ENCODE measurements at places on chromosomes 5 and 9.

GRCh38 chr5:112196584-112196983, 222.5 kb downstream of the EPB41L4A start:
- DNase-seq = no peak

- DNase-seq = peak; percentile 12
These were observed 103.5 kb downstream of the SPRY4 start for GRCh38 chr5:142221091-142221860.

GRCh38 chr5:93998951-93999455, 257.6 kb upstream of the POU5F2 start:
- DNase-seq = no peak

GRCh38 chr9:130110166-130110565, 56.5 kb downstream of the GPR107 start:
- DNase-seq = no peak

DNA sequence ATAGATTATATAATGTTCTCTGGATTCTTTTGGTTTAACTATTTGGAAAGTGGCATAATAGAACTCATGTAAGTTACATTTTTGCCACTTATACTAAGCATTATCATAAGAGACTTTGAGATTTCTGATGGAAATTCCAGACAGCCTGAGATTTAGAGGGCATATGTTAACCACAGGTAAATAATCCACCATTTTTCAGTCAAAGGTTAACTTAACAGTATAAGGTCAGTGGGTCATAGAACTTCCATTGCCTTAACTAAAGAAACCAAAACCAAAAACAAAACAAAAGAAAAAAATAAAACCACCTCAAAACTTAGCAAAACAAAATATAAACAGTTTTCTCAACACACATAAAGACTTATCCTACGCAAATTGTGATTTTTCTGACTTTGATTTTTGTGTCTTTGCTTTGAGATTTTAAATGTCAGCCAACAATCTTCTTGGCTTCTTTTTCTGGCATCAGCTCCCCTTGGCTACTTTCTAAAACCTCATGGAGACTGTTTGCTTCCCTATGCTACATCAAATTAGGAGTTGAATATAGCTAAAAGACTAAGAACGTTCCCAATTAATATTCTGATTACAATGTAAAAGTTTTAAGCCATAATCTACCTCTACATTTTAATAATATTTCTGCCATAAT, 430.1 kb upstream of the DAB2 start:
- no peak for DNase-seq

DNA sequence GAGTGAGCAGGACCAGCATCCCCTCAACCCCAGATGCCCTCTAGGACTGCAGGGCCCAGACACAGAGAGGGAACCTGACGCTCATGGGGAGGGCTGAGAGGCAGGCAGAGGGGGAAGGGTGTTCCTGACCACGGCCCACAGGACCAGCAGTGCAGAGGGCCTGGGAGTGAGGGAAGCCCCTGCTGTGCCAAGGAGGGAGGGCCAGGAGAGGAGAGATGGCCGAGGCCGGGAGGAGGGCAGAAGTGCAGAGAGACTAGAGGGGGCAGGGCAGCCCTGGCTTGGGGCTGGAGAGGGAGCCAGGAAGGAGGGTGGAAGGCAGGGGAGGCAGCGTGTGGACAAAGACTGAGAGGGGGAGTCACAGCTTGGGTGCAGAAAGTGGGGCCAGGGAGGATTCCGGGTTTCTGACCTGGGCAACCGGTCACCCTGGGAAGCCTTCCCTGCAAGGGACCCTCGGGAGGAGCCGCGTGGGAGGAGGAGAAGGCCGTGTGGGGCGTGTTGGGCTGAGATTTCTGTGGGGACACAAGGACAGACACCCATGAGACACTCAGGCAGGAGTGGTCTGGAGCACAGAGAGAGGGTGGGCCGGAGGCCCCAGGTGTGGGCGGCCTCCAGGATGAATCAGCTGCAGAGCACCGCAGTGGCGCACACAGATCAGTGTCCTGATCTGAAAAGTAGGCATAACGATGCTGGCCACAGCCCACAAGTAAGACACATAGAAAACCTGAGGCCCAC, 117.5 kb downstream of the ADAMTS2 start:
- DNase-seq = peak; percentile 75

DNA sequence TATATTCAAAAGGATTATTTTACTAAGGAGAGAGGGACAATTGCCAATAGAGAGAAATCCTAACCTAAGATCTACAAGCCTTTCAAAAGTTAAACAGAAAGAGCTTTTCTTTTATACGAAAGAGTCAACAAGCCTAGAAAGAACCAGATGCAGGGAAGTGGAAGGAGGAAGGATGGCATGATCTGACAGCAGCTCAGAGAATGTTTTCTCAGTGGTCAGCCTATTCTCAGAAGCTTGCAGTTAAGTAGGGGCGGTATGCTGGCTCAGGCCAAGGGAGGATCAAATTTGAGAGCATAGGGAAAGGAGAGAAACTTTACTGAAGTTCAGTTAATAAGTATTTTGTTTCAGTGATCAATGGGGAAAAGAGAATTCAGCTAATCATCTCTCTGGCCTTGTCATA, 88.0 kb upstream of the FTMT start:
- DNase-seq = no peak

- DNase-seq = no peak
These were observed 28.4 kb downstream of the RCL1 start for GRCh38 chr9:4821133-4821532.

DNA sequence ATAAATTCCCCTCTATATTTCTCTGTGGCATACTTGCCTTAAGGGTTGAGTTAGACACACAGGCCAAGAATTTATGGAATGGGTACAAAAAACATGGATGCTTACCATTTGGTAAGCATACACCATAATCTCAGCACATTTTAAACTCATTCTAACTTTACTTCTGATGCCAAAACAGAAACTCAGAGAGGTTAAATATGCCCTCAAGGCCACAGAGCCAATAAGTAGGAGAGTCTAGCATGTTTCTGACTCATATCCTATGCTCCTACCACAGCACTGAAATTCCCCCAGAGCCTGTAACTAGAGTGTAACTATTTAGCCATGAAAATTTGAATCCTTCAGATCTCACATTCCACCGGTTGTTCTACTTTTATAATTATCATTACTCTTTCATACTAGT, 559.7 kb downstream of the ACTL7B start:
- no peak for DNase-seq

GRCh38 chr5:67014957-67015400, 181.6 kb downstream of the CD180 start:
- DNase-seq = no peak

DNA sequence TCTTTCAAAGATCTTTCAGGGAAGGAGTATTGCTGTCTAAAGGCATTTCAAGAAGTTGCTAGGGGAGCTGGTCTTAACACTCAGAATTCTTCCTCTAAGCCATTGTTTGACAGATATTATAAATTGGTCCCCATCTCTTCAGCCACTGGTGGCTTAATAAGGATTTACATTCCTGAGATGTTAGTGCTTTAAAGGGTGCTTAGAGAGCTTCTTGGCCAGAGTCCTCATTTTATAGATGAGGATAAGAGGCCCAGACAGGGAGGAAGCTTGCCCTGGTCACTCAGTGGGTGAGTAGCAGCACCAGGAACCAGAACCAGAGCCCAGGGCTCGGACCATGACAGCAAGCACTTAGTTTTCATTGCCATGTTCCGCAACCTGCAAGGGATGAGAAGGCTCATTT, 53.2 kb downstream of the GALNT10 start:
- DNase-seq = no peak

- no peak for DNase-seq
These were observed 670 bp downstream of the CCDC171 start for GRCh38 chr9:15553528-15553898.

DNA sequence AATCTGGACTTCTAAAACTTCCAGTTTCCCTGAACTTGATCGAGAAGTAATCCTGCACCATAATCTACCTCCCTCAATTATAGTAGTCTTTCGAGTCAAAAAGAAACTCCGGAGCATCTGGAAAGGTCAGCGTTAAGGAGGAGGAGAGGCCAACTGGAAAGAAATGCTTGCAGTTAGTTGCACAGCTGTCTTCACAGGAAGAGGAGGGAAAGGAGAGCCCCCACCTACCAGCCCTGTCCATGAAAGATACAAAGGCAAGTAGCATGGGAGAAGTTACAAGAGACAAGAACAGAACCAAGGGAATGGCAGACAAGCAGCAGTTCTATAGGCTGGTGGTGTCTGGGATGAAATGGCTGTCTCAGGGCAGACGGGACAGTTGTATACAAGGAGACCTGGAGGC, 170.6 kb downstream of the RAB3C start:
- DNase-seq = no peak

GRCh38 chr9:29439961-29440360, 1866.7 kb upstream of the C9orf72 start:
- no peak for DNase-seq

All from posterior vena cava (tissue), 2 donors.